ENCODE measurements at places on chromosomes 12 and 14.

- no peak for DNase-seq
Observed at GRCh38 chr14:57462551-57462950, 31.1 kb downstream of the CCDC198 start.

GRCh38 chr12:121969726-121970125 lies 51.3 kb downstream of the CFAP251 start:
- DNase-seq = no peak

GRCh38 chr12:121603581-121603980 lies 22.7 kb upstream of the ORAI1 start:
- DNase-seq = no peak

- no peak for DNase-seq
Observed at GRCh38 chr12:123712780-123713319, 697 bp downstream of the ATP6V0A2 start.

GRCh38 chr12:3418609-3419390 lies 72.2 kb upstream of the PRMT8 start:
- DNase-seq = no peak

- DNase-seq = no peak
Observed at GRCh38 chr14:68649476-68650189, 143.2 kb downstream of the ZFP36L1 start.

DNA sequence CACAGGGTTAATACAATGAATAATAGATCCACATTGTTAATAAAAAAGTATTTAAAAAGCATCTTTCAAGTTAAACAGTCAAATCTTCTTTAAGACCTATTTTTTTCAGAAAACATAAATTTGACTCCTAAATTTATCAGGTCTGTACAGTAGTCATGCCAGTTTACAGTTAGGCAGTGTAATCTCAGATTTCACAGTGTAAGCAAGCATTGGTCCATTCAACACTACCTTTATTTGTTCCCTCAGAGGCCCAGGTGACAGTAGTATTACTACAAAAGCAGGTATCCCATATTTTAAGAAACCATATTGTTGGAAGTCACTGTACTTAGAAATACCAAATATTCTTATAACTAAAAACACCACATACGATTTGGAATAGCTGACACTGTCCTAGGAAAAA lies 6.1 kb downstream of the ATP2B1 start:
- no peak for DNase-seq

DNA sequence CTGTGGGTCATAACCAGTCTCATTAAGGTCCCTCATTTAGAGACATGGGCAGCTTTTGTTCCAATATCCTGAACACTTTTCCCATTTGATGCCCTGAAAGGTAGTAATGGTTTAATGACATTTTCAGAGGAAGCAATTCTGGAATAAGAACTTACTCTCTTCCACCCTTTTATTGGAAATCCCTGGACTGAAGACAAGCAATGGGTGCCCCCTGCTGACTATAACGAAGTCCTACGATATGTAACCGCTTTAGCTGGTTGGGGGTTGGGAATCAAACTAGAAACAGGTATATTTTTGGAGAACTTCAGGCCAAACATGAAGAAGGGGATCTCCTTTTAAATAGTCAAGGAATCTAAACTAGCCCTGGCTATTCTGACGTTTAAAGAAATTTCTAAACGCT lies 20.5 kb downstream of the SARNP start:
- DNase-seq = no peak

DNA sequence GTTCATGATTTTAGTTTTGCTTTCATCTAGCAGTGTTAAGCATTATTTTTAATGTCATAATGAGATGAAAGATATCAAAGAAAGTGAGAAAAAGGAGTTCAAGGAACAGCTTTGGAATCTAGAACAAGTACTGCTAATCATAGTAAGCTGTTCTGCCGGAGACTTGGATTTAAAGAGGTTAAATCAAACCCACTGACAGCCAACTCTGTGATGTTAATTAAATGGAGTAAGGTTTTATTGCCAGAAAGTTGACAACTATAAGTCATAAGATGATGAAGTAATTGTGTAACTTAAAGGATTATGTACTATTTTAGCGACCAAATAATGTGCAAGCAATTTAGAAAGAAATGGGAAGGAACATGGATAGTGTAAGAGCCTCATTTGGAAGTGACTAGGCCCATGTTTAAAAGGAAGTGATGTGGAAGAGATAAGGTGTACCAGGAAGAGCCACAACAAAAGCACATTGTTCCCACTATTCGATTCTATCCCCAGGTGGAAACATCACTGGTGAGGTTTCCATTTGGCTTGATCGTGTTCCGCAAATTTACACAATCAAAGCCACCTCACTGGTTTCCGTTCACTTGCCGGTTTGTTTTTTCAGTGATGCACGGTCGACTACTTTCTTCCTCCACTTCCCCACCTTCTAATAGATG lies 388.5 kb downstream of the PAWR start:
- DNase-seq = no peak

GRCh38 chr12:42094277-42094676 lies 50.4 kb downstream of the GXYLT1 start:
- no peak for DNase-seq

DNA sequence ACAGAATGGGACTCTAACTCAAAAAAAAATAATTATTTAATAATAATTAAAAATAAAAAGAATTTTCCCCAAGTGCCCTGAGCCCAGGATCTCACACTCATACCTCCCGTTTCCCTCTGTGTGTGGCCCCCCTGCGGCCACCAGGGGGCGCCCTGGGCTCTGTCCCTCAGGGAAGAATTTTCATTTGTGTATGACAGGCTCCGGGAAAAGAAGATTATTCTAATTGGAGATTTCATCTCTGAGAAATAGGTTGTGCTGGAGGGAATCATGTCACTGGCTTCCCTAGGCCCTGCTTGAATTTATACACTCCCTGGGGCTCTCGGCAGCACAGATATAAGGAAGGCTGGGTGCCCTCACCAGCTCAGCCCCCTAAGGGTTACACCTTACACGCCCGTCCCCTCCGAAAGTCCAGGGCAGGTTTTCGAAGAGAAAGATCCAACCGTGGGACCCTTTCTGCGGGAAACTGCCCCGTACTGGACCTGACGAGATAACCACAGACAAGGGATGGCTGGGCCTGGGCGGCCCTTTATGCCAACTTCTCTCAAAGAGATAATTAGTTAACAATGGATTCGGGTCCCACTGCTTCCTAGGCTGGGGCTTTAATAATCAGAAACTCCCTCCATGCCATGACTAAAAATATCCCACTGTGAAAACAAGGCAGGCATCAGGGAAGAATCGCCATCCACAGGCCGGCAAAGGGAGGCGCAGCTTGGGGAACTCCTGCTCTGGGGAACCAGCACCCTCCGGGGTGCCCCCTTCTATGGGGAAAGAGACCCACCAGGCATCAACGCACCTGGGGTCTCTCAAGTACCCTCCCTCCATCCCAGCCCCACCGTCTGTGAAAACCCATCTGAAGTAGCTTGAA lies 80.7 kb downstream of the KDM2B start:
- peak; percentile 67 for DNase-seq

GRCh38 chr12:13101821-13102375 lies 1.6 kb downstream of the GSG1 start:
- DNase-seq = no peak

DNA sequence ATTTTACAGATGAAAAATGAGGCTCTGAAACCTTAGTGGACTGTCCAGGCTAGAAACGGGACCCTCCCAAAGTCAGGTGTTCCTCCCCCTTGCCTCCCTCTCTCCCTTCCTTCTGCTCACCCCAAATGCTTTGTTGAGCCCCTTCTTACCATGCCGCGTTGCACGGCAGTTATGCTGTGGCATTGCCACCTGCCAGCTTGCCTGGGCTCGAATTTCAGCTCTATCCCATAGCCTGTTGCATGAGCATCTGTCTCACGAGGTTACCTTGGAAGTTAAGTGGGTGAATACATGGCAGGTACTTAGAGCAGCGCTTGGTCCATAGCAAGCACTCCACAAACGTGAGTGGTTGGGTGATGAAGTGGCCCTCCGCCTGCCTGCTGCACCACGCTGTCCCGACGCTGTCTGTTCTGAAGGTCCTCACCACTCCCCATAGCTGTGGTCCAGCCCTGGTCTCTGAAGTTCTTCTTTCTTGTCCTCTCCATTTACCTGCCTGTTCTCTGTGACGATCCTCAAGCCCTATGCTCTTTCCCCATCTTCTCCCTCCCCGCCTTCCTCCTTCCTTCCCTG lies 269.9 kb downstream of the CACNA1C start:
- no peak for DNase-seq

DNA sequence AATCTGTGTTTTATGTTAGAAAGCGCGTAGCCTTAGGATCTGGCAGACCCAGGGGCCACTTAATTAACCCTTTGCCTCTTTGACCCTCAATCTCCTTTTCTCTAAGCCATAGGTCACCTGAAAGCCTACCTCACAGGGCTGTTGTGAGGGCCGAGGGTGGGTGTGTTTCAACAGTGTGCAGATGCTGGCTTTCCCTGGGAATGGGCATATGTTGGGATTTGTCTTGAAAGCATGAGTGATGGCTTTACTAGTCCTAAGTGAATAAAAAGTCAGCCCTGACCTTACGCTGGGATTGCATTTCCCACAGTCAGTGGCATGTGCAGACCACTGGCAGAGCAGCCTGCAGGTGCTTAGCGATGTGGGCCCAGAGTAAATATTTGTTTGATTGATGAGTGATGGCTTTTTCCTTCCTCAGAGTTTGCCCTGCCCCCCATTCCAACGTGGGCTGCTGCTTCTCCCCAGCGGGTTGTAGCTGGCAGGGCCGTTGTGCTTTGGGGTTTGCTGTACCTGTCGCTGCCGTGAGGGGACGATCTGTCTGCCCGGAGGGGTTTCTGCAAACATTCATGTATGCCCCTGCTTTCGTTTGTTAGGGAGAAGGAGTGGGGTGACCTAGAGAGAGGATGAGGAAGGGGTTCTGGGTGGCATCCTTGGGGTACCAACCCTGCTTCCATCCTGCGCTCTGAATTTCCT lies 31.5 kb downstream of the MEG3 start:
- DNase-seq = no peak

GRCh38 chr12:19988459-19988873 lies 379.9 kb upstream of the PDE3A start:
- DNase-seq = no peak

DNA sequence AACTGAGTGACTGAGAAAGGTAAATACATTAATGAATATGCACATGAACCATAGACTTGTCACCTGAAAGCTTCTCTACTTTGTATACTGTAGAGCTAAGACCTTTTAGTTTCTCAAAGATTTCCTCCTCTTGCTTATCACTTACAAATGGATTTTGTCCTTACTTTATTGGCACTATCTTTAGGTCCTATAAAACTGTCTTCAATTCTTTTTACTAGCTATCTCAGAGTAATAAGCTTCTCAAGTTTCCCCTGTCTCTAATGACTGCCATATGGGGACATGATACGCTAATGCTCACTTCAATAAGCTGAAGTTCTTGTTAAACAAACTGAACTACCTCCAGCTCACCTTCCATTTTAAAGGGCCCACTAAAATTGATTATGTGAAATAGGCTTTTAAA lies 468.2 kb upstream of the CCDC196 start:
- DNase-seq = no peak

- no peak for DNase-seq
Observed at GRCh38 chr14:32332415-32333316, 3.6 kb downstream of the AKAP6 start.

- DNase-seq = no peak
Observed at GRCh38 chr12:52956987-52957386, 8.1 kb downstream of the KRT18 start.

DNA sequence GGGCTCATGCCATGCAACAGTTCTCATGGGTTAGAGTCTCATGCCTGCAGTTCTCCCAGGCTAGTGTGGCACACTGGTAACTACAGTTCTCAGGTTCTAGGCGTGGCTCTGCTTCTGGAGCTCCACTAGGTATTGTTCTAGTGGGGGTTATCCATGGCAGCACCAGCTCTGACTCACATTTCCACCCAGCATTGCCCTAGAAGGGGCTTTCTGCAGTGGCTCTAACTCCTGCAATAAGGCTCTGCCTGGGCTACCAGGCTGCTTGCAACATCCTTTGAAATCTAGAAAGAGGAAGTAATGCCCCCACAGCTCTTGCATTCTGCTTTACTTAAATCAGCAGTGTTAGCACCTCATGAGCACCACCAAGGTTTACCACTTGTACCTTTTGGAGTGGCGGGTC lies 220.3 kb upstream of the ARID2 start:
- DNase-seq = no peak

DNA sequence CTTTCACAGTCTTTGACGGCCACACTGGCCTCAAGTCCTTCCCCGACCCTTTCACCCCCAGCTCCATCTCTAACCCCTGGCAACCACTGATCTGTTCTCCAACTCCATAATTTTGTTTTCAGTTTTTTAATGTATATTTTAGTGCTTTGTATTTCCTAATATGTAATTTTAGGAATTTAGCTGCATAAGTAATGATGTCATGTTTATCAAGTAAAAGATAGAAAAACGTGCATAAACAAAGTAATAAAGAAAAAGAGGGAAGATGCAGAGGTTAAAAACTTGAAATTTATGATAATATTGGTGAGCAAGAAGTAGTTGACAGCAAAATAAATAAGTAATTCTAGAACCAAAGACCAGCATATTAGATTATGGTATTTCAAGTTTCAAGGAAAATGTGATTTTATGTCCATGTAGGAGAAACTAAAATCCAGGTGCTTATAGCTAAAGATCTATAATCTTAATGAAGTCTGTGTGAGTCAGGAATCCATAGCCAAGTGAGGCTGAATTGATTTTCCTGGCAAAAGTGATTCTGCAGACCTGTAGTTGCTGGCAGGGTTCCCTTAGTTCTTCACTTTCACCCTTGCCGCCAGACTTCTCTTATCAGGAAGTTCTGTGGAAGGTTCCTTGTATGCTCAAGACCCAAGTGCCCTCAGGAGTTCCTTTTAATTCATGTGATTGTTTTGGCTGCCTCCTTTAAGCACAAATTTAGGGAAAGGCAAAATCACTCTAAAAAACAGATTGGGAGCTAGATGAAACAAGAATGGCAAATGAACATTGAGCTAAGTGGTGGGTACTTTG lies 24.4 kb downstream of the FBXW8 start:
- no peak for DNase-seq

- no peak for DNase-seq
Observed at GRCh38 chr12:2745655-2746054, 49.1 kb upstream of the FKBP4 start.

DNA sequence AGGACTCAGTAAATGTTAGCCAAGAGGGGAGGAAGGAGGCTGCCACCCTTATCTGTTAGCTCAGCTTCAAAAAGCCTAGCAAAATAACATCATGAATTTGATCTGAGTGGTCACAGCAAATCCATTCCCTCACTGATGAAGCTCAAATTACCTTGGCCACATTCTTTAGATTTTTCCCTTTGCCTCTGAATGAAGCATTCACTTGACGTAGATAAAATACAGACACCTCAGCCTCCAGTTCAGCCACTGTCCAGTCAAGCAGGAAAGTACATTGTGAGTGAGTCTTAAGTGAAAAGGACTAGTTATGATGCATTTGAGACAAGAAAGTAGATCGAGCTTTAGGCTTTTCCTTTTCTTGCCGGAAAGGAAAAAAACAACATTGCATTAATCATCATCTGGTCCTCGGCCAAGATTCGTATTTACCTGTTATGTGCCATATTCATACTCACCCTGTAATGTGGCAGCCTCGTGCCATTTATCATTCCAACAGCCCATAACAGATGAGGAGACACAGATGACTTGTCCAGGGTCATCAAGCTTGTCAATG lies 146.5 kb downstream of the ETV6 start:
- no peak for DNase-seq
